ENCODE measurements at places on chromosomes 6 and 20. TPM values are rescaled to one million over a fixed set of nuclear protein-coding genes. Genes with fewer than 3 reads are reported as not detected.

- ATAC-seq = no peak
Observed at GRCh38 chr20:63174309-63175037, 41.5 kb downstream of the YTHDF1 start.

- ATAC-seq = no peak
Observed at GRCh38 chr6:166285233-166285632, 23.0 kb downstream of the PRR18 start.

GRCh38 chr6:100459592-100460184 is 5.0 kb downstream of the SIM1 start:
- no peak for ATAC-seq

The FAM50B gene
- total RNA-seq = 22.6 TPM

All from gastroesophageal sphincter (tissue), 4 donors.